Effector memory CD4-positive, alpha-beta T cell (primary cell): ENCODE measurements at places on chromosomes 4 and X.
A peak's percentile ranks its signal among the peaks of the same experiment; 100 is the strongest.

- DNase-seq = no peak
These were observed 44.3 kb downstream of the EFHC2 start for GRCh38 chrX:44299177-44299576.

GRCh38 chr4:56727150-56727549 lies 46.1 kb upstream of the HOPX start:
- DNase-seq = no peak

GRCh38 chr4:104490770-104491480 lies 3.8 kb downstream of the CXXC4 start:
- DNase-seq = peak; percentile 34

DNA sequence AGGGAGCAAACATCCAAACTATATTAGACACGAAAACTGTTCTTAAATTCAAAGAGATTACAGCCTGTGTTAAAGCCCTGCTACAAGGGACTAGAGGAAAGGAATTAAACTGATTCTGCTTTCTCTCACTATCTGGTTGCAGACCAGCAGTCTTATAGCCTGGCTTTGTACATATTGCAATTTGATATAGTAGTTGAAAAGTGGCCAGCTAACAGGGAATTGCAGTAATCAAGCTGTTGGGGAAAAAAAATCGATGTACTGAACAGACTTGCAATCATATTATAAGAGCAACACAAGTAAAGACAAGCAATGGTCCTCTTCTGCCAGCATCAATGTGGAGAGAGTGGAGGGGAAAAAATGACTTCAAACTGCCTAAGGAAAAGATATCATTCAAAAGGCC lies 364.4 kb upstream of the EPHA5 start:
- DNase-seq = no peak

GRCh38 chrX:120452131-120452530 lies 17.0 kb downstream of the LAMP2 start:
- no peak for DNase-seq

DNA sequence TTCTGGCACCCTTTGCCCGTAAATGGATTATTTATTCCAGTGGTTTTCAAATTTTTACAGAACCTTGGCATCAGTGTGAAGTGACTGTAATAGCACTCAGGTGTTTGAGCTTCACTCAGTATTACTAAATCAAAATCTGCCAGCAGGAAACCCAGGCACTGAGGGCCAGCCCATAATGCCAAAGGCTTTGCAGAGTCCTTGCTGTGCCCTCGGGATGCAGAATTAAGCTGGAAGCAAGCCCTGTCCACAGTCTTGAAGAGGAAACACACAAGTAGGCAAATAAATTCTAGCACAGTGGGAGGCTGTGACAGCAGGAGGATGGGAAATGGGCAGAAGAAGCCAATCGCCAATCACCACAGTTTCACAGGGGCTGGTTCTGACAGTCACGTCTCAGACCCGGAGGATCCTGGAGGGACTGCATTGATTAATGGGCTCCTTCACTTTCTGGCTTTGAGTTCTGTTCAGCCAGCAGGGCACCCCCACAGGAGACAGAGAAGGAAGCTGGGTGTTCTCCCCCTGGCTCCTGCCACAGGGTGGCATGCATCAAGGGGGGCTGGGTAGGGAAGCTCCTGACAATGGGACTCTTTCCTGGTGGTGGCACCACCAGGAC lies 138.8 kb downstream of the MTNR1A start:
- no peak for DNase-seq

GRCh38 chr4:21387683-21388082 lies 560.9 kb downstream of the KCNIP4 start:
- no peak for DNase-seq

DNA sequence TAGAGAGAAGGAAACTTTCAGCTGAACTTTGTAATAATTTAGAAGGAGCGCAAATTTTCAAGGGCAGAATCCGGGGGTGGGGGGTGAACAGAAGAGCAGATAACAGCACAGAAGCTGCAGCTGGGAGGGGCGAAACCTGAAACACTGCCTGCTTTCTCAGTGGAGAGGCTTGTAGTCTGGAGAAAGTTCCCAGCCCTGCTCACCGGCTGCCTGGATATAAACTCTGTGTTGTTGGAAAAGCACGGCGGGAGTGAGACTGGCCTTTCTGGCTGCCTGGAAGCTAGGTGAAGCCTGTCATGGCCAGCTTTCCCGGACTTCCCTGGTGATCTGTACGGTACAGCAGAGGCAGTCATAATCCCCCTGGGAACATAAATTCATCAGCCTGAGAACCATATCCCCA lies 1352.1 kb upstream of the DIAPH2 start:
- no peak for DNase-seq

DNA sequence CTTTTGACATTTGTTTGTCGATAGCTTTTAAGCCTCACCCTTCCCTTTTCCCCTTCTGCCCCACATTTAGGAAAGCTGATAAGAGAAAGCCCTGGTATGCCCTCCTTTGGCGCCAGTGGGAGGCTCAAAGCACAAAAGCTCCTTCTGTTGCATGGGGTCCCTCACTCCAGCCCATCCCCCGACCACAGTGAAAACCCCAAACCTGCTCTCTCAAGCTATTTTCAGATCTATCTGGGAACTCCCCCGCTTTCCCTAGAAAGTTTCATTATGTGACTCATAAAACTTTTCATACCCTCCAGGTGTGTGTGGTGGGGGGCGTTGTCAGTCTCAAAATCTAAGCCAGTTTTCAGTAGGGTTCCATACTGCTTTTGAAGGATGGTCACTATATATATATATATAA lies 259.0 kb upstream of the PCDH7 start:
- no peak for DNase-seq

DNA sequence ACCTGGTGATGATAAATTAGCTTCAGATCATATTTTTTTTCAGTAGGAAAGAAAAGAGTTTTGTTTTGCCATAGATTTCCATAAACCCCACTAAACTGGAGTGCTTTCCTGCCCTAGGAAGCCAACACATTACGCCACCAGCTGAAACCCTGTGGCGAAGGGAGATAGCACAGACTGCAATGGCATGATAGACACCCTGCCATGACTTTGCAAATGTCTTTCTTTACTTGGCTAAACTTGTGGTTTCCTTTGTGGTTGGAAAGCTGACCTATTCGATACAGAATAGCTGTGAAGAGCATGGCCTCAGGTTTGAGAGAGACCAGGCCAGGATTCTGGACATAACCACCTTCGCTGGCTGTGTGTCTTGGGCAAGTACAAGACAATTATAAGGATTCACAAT lies 19.1 kb downstream of the MFAP3L start:
- no peak for DNase-seq

- DNase-seq = no peak
These were observed 7.2 kb downstream of the MRFAP1 start for GRCh38 chr4:6647582-6648230.

- DNase-seq = no peak
These were observed 9.6 kb upstream of the GRSF1 start for GRCh38 chr4:70849291-70849690.

DNA sequence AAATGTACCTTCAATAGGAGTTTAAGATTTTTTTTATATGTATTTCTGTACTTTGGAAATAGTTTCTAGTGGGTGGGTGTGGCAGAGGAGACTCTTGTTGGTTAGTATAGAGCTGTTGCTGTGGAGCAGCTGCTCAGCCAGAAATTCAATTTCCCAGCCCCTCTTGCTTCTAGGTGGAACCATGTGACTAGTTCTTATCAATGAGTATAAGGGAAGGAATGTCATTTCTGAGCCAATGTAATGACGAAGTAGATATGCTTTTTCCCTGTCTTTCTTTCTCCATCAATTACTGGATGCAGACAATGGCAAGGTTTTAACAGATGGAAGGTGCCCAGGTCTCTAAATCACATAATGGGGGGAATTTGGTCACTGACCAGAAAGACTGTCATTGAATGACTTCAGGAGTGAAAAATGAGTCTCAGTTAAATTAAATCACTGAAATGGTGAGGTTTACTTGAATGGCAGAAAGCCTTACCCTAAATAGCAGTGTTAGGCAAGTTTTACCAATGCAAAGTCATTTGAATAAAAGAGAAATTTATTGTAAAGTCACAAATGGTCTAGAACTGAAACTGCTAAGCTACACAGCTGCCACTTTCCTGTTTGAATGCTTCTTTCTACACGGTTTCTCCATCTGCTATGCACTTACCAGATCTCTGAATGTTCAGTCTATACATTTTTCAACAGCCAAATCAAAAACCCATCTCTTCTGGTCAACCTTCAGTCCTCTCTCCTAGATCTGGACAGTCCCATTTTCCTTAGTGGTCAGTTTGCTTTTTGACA lies 795.4 kb upstream of the MAGEB2 start:
- DNase-seq = no peak

- no peak for DNase-seq
These were observed 76.1 kb downstream of the CHST7 start for GRCh38 chrX:46649421-46650260.

- no peak for DNase-seq
These were observed 10.8 kb upstream of the HHIP start for GRCh38 chr4:144634978-144635747.

- DNase-seq = no peak
These were observed 19.8 kb downstream of the DGKQ start for GRCh38 chr4:953574-953915.

GRCh38 chr4:169628579-169628978 lies 8.2 kb downstream of the CLCN3 start:
- DNase-seq = no peak

GRCh38 chrX:43655151-43656004 lies 721 bp upstream of the MAOA start:
- DNase-seq = no peak

DNA sequence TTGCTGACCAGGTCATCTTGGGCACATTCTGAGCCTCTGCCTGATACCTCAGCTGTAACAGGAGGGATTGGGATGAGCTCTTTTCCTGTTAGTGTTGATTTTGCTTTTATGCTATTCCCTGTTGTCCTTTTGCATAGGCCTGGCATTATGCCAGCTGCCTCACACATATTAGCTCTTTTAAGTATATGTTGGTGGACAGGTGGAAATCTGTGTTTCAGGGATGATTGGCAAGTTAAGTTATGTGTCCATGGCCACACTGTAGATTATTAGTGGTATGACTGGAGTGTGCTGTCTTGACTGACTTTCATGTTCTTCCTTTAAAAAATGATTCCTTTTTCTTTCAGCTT lies 28.9 kb downstream of the NSD2 start:
- DNase-seq = no peak

DNA sequence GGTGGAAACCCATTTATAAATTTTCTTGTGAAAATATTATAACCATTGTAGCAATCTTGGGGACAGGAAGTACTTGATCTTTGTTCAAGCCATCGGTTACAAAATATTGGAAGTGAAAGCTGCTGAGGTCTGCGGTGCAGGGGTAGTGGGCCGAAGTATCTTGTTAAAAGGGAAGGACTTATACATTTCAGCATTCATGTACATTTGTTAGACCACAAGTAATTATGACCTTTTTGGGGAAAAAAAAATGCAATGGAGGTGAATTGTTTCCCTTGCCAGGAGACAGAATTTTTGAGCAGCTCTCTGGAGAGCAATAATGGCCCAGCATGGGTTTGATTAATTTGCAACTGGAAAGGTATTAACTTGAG lies 121.3 kb downstream of the EGF start:
- DNase-seq = no peak

DNA sequence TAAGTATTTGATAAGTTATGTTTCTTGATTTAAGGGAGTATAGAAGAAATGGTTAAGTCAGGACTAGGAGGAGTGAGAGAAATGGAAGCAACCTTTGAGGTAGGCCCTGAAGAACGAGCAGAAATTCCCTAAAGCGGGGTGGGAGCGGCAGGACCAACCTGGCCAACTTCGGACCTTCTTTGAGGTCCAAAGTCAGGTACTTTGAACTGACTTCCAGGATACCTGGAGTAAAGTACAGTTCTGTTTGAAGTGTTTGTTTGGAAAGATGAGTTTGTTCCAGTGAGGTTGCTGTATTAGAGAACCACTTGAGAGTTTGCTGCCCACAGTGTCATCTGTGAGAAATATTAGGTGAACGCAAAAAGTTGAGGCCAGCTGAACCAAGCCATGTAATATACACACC lies 11.7 kb downstream of the RNF4 start:
- no peak for DNase-seq

GRCh38 chrX:20522420-20522819 lies 255.7 kb upstream of the RPS6KA3 start:
- no peak for DNase-seq

- no peak for DNase-seq
These were observed 566.3 kb downstream of the IL15 start for GRCh38 chr4:142202404-142203332.

DNA sequence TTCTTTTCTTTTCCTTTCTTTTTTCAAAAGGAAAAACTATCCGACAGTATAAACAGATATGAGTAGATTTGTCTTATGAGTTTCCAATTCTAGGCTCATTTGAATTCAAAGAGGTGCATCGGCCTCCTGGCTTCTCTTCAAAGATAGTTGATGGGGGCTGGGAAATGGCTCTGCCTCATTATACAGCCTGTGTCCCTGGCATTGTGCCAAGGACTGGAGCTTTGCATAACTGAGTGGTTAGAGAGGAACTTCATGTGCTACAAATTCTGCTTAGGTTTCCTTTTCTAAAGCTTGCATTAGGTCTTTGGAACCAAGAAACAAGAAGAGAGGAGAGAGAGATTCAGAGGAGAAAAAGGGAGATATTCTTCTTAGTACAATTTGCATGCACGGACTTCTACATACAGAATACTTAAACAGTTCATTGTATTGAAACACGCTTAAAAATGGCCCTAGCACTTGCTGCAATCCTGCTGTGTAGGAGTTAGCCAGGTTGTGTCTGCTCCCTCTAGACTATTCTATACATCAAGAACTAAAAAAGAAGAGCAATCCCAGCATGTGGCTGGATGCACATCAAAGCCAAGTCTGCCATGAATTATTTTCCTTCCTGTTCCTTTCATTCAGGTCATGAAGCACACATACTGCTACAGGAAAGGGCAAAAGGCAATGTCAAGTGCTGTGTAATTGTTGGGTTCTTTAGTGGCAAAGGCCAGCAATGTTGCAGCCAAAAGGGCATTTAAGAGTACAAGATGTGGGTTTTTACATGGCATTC lies 70.9 kb downstream of the INTS12 start:
- no peak for DNase-seq

GRCh38 chr4:146335763-146336409 lies 121.5 kb downstream of the REELD1 start:
- no peak for DNase-seq

- no peak for DNase-seq
These were observed 48.6 kb upstream of the EMCN start for GRCh38 chr4:100566396-100566795.
